ENCODE measurements at places on chromosomes 11 and 22.
A peak's percentile ranks its signal among the peaks of the same experiment; 100 is the strongest.

DNA sequence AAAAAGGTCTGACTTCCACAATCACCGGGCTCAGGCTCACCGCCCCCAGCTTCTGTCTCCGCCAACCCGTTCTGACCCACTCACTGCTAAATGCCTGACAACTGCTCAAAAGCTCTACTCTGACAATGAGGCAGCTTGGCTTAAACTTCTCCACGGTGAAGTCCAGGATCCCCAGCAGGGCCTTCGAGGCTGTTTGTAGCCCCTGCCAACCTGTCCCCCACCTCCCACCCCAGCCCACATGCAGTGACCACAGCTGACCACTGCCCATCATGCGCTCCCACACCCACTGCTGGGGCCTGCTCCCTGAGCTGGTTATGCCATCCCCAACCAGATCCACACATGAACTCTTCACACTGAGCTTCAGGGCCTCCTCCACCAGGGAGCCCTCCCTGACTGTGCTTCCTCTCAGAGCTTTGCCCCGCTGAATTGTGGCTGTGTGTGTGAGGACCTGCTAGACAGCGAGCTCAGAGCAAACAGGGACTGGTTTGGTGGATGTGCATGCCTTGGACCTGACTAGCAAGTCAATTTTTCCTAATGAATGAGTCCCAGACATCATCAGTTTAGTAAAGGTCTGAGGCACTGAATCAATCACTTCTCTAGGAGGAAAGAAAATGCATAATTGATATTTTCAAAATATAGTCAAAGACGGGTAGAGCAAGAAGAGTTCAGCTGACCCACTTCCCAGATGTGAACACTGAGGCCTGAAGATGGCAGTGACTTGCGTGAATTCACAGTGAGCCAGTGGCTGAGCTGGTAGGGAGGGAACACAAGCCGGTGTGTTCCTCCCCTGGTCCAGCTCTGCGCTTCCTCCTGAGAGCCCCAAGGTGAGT, 7.7 kb downstream of the LRRC32 start:
- DNase-seq = peak; percentile 10

DNA sequence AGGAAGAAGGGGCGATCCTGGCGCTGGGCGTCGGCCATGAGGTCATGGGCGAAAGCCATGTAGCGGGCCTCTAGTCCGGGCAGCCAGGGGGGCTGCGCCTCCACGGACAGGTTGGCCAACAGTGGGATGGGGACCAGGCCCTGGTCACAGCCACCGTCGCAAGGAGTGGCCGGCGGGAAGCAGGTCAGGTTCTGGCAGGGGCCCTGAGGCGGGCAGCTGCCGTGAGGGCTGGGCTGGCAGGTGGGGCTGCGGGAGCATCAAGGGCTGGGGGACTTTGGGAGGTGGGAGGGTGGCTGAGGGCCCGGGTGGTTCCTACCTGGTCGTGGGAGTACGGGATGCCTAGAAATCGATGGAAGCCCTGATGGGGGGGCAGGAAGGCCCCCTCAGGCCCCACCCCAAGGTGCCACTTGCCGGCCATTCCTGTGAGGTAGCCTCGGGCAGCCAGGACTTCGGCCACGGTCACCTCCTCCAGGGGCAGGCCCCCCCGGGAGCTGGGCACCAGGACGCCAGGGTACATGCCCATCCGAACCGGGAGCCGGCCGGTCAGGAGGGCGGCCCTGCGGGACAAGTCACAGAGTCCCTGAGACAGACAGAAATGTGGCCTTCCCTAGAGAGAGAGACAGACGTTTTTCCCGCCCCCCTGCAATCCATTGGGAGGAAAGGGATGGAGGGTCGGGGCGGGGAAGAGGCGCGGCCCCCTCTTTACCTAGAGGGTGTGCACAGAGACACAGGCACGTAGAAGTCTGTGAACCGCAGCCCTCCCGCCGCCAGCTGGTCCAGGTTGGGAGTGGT, 906 bp downstream of the ARSA start:
- no peak for DNase-seq

- DNase-seq = no peak
These were observed 62.7 kb upstream of the FTH1 start for GRCh38 chr11:62030071-62030684.

DNA sequence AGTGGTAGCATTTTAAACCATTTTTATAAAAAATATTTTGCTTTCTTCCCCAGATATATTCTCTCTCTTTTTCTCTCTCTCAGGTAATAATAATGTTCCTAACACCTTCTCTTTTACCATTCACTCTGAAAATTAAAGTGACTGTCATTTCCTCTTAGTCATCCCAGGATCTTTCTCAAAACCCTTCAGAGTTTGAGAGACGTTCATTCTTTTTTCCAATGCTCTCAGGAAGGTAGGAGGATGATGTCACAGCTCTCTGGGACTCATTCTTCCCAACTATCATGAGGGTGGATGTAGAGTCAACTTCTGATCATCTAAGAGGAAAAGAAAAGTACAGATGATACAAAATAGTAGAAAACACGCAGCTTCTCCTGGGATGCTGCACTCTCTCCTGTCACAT, 60.2 kb upstream of the CRTAM start:
- DNase-seq = no peak

DNA sequence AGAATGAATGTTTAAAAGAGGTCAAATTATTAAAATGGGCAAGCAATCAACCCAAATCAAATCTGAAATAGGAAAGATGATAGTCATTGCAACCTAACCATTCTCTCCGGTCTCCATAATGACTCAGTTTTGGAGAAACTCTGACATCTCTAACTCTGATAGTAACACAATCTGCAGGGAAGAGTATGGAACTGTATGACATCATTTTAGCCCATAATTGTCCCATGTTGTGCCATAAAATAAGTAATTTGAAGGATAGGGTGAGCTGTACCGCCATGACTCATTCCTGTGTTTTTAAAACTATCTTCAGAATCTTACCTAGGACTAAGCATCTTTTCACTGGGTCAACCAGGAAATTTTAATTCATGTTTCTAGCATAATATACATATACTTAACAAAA, 350.8 kb downstream of the DLG2 start:
- no peak for DNase-seq

- no peak for DNase-seq
These were observed 77.5 kb downstream of the MICAL3 start for GRCh38 chr22:17946662-17947367.

DNA sequence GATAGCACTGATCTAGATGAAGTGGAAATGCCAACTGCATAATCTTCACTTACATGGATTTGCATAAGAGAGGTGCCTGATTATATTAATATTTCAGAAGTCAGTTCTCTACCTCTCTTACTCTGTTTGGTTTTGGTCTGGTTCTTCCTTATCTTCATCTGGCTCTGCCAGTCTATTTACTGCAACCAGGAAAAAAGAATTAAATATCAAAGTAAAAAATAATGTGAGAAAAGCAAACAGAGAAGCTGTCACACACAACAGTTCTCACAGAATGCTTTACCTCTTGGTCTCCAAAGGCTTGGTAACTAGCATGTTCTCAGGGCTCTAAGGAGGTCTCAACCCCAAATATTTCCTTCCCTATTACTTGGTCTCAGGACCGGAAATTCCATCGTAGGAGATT, 6.7 kb downstream of the VSIG10L2 start:
- no peak for DNase-seq

GRCh38 chr11:110161061-110161460, 67.9 kb downstream of the ZC3H12C start:
- DNase-seq = no peak

- no peak for DNase-seq
These were observed 26.5 kb downstream of the ARHGAP1 start for GRCh38 chr11:46673713-46674462.

- no peak for DNase-seq
These were observed 11.4 kb downstream of the SCARF2 start for GRCh38 chr22:20426259-20426615.

DNA sequence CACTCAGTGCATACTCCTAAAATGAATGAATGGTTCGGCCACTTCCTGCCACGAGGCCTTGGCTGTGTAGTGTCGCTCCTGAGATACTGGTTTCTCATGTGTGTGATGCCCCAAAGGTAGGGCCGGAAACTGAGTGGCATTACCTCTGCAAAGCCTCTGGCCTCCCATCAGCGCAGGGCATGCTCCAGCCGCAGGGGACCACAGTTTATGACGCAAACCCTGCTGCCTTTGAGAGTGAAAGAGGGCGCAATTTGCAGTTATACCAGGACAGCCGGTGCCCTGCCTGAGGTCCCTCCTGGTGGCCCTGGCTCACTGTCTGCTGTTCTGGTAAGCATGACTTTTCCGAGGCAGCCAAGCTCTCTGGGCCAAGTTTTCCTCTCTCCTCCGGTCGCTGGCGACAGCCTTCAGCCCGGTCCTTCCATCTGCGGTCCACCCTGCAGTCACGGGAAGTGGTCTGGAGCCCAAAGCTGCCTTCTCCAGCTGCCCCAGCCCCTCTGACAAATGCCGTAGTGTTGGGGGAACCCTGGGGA, 2.4 kb upstream of the FGF3 start:
- DNase-seq = no peak

GRCh38 chr11:77126861-77127234, 1.2 kb upstream of the MYO7A start:
- DNase-seq = no peak

DNA sequence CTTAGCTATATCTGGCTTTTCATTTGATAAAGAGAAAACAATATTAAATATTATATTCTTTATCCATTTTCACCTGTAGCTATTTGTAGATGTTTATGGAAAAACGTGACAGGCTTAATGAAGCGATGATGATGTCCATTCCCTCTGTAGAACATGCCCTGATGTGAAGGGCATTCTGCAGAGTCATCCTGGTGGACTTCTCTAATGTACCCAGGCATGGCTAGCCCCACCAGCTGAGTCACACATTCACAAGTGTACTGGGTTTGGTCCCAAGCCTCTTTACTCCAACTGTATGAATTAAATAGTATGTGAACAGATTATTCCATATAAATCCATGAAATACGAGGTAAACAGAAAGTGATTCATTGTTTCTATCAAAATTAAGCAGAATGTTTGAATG, 139.3 kb downstream of the CADM1 start:
- no peak for DNase-seq

GRCh38 chr11:105665281-105665680, 55.4 kb downstream of the GRIA4 start:
- no peak for DNase-seq

DNA sequence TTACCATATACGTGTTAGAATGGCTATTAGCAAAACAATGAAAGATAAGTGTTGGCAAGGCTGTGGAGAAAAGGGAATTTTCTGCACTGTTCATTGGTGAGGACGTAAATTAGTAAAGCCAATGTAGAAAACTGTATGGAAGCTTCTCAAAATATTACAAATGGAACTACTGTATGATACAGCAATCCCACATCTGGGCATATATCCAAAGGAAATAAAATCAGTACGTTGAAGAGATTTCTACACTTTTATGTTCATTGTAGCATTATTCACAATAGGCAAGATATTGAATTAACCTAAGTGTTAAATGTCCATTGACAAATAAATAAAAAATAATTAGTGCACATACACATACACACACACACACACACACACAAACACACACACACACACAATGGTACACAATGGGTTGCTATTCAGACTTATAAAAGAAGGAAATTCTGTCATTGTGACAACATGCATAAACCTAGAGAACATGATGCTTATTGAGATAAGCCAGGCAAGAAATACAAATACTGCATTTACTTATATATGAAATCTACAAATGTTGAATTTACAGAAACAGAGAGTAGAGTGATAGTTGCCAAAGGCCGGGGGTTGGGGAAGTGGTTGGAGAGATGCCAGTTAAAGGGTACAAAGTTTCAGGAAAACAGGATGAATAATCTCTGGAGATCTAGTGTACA, 565.8 kb upstream of the LRRC4C start:
- DNase-seq = no peak

DNA sequence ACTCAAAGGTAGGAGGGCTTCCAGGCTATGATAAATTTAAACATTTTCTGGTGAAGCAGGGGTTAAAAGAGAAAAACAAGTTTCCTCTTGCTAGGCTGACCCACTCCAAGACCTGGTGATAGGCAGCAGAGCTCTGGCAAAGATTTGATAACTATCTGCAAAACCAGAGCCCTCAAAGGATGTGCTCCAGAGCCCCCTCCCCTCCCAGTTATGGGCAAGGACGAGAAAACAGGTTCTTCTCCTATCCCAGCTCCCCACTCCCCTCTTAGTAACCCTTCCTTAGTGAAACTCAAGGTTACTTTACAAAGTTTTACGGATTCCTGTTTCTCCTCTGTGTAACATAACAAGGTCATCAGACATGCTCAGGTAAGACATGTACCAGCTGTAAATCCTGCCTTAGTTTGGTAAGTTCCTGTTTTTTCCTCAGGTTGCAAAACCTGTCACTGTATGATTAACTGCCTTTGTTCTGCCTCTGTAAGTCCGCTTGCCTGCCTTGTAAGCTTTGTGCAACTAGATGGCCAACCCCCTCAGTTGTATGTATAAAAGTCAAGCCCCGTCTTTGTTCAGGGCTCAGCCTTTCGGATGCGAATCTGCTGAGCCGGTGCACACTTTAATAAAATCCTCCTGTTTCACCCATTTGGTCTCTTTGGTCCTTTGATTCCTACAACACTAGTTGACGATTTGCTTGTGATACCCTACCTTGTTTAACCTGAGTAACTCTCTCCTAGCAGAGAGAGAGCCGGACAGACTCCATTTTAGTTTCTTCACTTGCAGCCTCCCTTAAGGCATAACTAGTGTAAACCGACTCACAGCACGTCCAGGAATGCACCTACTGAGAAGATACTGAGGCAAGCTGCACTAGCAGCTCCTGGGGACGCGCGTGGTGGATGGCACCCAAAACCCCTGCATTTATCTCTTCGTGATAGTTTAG, 13.9 kb downstream of the APOBEC3H start:
- DNase-seq = no peak

DNA sequence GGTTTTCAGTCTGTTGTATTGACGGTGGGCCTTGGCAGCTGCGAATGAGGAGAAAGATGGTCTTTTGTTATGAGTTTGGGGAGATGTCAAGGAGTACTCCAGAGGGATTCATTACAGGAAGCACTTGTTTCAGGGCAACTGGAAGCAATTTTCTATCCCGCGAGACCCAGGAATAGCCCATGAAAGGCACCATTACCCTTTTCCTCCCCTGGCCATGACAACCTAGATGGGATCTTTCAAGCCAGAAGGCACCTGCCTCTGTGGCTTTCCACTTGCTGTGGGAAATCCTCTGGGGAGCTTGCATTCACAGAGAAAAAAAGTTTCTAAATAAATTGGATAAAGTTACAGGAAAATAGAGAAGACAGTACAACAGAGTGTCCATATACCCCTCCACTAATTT, 2.7 kb downstream of the ZNF215 start:
- no peak for DNase-seq

DNA sequence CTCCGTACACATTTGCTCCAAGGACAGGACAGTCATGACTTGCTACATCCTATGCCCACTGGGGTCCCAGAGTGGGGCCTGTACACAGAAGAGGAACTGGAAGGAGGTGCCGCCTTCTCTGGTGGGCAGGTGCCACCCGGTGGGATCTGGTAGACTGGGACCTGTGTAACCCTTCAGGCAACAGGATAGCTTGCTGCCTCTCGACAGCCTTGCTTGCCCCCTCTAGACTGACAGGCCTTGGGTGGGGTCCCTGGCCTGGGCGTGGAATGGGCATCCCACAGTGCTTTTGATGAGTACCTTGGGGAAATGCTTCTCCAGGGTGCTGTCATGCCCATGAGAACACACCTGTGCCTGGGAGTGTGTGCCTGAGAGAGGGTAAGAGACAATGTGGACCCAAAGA, 15.8 kb downstream of the SHANK3 start:
- no peak for DNase-seq

Measured in D721Med (cell line).